ENCODE measurements at places on chromosomes 2 and 18.
A peak's percentile ranks its signal among the peaks of the same experiment; 100 is the strongest.

GRCh38 chr18:21743166-21743832 is 2.7 kb downstream of the MIB1 start:
- DNase-seq: peak; percentile 11

DNA sequence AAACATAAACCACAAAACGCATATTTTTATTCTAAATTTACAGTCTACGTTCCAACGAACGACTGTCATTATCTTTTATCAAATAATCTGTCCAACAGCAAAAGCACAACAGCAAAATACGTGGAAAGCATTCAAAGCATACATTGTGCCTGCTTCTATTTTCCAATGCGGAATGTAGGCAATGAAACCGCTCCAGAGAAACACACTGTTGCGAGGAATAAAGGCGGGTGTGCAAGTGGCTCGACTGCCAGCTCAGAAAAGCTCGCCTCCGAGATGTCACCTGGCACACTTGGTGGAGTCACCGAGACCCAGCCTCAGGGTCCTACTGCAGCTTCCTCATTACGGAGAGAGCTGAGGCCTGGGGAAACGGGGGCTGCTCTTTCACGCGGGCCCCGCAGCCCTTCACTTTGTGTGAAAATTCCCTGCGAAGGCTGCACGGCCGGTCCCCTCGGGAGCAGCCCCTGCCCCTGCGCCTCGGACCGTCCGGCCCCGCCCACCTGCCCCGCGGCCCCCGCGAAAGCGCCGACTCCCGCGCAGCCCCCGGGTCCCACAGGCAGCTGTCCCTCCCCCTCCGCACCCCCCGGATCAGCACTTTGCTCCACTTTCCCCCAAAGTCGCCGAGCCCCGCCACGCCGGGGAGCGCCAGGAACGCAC is 752 bp downstream of the MGAT4A start:
- peak; percentile 43 for DNase-seq

DNA sequence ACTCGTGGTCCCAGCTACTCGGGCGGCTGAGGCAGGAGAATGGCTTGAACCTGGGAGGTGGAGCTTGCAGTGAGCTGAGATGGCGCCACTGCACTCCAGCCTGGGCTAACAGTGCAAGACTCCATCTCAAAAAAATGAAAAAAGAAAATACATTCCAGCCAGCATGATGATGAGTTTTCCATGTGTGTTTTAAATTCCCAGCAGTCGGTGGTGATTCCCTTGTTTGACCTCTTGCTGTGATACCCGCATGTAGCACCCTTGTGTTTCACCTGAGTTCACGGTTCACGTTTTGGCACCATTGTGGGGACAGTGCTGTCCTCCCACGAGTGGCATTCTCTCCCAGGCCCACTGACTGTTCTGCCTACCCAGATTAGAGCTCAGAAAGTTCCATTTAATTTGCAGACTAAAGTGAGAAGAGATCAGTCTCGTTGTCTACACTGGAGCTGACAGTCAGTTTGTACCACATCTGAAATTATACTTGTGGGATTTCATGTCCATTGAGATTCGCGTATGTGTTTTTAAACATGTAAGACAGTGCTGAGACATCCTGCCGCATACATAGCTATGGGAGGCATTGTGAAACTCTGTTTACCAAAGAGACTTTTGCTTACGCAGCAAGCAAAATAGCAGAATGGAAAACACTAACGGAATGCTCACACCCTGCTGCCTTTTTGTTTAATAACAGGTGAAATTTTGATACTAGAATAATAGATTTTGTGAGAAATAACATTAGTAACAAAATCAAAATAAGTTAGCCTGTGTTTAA is 157.1 kb downstream of the GBX2 start:
- no peak for DNase-seq

DNA sequence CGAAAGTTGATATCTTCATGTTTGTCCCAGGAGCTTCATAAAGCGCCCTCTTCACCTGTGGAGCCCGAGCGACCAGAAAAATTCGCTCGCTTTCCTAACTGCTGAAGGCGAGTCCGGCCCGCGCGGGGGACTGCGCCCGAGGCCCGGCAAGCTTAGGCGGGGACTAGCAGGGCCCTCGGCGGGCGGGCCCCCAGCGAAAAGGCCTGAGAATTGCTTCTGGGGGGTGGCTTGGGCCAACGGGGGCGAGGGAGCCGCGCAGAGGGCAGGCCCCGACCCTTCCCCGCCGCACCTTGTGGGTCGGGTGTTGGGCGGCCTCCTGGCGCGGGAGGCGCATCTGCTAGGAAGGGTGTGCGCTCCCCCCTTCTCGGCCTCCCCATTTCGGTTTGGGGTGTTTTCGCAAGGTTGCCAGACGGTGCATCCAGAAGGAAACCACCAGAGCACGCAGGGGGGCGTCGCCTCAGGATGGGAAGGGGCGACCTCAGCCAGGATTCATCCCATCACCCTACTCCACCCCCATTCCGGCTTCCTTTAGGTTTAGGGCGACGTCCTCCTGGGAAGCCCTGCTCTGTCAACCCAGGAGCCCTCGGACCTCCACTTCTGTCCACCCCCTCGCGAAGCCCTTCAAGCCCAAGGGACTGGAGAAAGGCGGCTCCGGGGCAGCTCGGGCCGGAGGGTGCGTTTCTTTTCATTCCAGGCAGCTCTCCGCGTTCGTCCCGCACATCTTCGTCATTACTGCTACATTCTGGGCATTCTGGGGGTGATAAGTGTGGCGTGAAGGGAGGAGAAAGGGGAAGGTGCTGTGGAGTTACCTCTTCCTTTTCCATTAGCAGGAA is 9.1 kb downstream of the SP9 start:
- no peak for DNase-seq

GRCh38 chr2:188573453-188573852 is 281.8 kb downstream of the GULP1 start:
- no peak for DNase-seq

GRCh38 chr2:241798631-241799521 is 10.1 kb upstream of the NEU4 start:
- no peak for DNase-seq

GRCh38 chr2:171069286-171069956 is 91.3 kb downstream of the TLK1 start:
- DNase-seq: no peak

- no peak for DNase-seq
Measured at GRCh38 chr2:46366668-46367052, 69.5 kb downstream of the EPAS1 start.

DNA sequence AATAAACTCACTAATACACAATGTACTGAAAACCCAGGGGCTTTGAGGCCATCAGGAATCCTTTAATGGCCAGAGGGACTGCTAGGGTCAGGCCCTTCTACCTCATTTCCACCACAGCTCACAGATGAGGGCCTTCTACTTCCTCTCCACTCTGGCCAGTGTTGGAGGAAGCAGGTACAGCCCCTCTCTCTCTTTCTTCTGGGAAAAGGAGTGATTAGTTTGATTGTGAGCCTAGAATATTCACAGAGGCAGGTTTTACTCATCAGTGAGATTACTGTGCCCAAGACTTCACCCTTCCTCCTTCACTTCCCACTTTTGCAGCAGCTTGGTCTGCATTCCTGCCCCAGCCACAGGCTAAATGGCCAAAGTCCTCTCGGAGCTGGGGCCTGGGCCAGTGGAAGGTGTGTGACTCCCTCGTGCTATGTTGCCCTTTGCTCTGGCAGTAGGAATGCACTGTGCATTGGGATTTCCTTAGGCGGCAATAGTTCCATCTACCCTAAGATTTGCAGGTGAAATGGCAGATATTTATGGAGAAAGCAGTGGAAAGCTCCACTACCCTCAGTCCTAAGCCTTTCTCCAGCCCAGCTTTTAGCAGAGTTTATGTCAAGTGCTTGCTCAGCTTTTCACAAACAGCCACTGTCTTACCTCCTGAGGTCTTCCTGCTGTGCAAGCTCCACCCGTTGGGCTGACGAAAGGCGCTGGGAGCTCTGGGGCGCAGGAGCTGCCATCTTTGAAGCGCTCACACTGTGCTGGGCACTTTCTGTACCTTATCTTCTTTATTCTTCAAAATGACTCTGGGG is 36.2 kb upstream of the YES1 start:
- no peak for DNase-seq

- DNase-seq: no peak
Measured at GRCh38 chr18:79257480-79257879, 138.2 kb upstream of the NFATC1 start.

DNA sequence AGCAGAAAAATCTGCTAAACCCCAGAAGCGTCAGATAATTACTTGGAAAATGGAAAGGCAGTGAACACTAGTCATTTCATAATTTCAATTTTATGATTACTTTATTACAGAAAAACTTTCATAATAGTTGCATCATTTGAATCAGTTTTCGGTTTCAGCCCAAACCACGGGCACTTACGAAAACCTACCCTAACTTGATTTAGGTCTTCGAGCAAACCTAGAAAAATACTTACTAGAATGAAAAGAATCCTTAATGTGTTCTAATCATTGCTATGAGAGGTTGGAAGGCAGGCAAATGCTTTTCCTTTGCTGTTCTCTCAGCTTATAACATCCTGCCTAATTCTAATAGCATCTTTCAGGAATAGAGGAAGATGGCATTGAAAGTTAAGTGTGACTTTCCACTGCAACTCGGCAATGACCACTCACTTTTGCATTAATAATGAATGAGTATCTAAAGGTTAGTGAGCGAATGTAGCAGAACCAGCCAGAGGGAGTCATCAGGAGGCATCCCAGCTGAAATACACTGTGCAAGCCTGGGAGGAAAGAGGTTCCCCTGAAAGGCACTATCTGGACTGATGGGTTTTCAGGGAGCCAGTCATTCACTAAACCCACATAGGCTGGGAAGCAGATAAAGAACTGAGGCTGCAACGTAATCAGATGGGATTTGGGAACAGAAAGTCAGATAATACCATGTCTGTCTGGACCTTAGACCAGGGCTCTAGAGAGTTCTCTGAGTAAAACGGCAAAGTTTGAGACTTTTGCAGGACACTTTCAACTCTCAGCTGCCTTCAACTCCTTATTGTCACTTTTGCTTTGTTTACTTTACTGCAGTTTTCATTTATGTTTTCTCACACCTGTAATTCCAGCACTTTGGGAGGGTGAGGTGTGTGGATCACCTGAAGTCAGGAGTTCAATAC is 520.8 kb downstream of the RNF144A start:
- DNase-seq: no peak

- peak; percentile 51 for DNase-seq
Measured at GRCh38 chr2:163191372-163191771, 352.8 kb upstream of the KCNH7 start.

DNA sequence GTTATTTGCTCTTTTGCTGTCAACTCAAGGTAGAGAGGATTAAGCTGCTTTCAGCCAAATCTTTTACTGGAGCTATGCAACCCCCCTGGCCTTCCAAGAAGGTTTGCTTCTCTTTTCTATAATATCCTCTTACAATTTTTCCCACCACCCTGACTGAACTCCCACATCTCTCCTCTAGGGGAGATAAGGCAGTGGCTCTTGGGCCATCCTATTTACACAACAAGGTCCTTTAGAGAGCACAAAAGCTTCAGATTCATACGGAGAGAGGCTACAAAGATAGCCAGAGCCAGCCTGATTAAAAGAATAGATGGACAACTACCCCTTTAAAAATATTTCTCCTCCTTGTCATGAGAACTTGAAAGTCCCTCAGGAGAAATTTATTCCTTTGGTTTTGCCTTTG is 95.7 kb downstream of the TPGS2 start:
- DNase-seq: no peak

DNA sequence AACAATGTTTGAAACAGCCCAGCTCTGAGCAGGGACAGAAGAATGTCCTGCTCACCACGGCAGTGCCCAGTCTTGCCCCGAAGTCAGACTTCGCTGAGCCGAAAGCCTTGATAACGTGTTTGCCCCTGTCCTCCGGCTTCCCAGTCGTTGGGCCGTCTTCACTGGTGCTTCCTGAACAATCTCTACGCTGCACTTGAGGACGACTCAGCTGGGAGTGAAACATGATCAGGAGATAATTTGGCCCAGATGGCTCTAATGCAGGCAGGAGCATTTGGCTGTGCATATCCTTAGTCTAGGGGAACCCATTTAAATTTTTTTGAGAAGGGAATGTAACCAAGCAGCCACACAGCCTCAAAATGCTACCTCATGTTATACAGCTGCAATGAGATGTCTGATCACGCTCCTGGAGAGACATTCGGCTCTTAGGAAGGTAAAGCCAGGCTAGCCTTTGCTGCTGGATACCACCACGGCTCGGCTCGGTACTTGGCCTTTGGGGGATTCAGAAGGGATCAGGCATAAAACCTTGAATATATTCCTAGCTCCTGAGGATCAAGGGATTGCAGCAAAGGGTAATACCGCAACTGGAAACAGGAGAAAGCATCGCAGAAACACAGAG is 43.6 kb downstream of the FECH start:
- no peak for DNase-seq

GRCh38 chr18:5155218-5155906 is 41.7 kb downstream of the AKAIN1 start:
- DNase-seq: no peak

- DNase-seq: no peak
Measured at GRCh38 chr2:120576509-120577474, 158.9 kb upstream of the GLI2 start.

DNA sequence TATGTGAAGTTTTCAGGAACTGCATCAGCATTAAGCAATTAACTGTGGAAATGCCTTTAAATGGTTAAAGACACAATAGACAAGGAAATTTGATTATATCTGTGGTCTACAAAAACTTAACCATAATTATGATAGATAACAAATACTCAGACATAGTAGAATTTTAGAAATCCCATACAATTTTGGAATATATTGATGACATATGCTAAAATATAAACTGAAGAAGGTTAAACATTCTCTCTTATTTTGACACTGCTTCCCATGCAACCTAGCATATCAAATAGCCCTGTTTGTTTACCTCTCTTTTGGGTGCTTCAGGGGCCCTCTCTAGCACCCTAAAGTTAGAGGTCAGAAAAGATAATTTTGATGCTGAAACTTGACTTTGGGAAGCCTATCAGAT is 1274.8 kb upstream of the SLC39A10 start:
- no peak for DNase-seq

GRCh38 chr2:161424891-161425727 is 9.0 kb downstream of the TBR1 start:
- DNase-seq: no peak

- DNase-seq: no peak
Measured at GRCh38 chr2:25684577-25685473, 11.4 kb upstream of the DTNB start.

DNA sequence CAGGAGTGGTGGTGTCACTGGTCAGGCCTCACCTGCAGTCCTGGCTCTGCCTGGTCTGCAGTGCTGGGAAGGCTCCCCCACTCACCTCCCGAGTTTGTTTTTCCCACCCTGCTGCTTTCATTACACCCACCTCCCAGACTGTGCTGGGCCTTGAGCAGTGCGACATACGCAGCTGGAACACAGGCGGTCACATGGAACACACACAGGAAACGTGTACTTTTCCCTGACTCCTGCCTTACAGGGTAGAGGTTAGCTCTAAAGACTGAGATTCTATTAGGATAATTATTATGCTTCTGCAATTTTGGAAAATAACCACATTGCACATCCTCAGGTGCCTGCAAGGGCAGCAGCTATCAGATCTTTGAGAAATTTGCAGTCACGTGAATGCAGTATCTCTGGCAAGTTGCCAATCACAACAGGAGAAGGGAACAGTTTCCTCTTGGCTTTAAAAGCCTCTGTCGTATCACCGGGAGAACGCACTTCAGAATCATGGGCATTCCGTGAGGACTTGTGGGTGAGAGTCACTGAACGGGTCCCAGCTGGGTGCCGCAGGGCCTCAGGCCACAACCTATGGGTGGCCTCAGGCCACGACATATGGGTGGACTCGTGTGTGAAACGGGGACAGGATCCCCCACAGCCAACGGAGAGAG is 136.5 kb downstream of the ZNF236 start:
- no peak for DNase-seq

Data from MM.1S (cell line).